ENCODE measurements at places on chromosomes 13 and 19. TPM values are rescaled to one million over a fixed set of nuclear protein-coding genes. Genes with fewer than 3 reads are reported as not detected.

- DNase-seq = no peak
Measured at GRCh38 chr19:46785054-46785979, 3.1 kb downstream of the SLC1A5 start.

The TEKTIP1 gene
- total RNA-seq = not detected

GRCh38 chr13:99145461-99145860 lies 55.2 kb upstream of the UBAC2 start:
- no peak for DNase-seq

- no peak for DNase-seq
Measured at GRCh38 chr19:28514166-28514565, 698.8 kb downstream of the UQCRFS1 start.

DNA sequence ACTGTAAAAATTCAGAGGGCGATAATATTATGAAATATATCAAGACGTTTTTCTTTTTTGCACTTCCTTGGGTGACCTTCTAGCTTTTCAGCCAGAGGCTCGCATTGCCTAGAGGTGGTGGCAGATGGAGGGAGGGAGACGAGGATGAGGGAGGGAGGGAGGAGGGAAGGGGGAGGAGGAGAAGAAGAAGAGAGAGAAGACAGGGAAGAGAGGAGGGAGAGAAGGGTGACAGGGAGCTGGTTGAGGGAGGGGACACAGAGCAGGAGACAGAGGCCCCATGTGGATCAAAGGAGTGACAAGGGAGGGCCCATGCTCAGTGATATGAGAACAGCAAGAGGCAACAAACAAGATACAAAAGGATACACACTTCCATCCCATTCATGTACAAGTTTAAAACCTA lies 8.0 kb upstream of the KCTD15 start:
- DNase-seq = no peak

The ZNF865 gene
- total RNA-seq = 3.8 TPM

DNA sequence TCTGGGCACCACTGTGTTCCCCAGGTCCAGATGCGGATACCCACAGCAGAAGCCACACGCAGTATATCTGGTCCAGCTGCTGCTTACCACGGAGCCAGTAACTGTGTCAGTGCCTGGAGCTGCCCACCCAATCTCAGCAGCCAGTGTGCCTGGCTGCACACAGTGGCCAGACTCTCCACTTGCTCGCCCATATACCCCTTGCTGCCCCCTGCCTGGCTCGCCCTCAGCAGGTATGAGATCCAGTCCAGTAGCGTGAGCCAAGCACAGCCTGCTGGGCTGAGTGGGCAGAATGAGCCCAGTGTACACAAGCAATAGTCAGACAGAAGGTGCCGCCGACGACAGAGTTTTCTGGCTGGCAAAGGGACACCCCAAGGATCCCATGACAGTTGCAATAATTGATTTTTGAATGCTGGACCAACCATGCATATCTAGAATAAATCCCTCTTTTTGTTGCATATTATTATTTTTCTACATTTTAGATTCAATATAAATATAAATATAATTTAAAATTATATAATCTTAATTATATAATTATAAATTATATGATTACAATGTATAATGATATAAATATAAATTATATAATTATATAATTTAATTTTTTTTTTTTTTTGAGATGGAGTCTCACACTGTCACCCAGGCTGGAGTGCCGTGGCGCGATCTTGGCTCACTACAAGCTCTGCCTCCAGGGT lies 918.8 kb upstream of the MIR17HG start:
- DNase-seq = no peak

The SLC17A7 gene
- 0.15 TPM for total RNA-seq
